ENCODE measurements at places on chromosomes 6 and 20.

GRCh38 chr20:31843288-31843687, 2.1 kb downstream of the FOXS1 start:
- DNase-seq = no peak

GRCh38 chr20:32995802-32996201, 8.4 kb downstream of the SUN5 start:
- DNase-seq = no peak

DNA sequence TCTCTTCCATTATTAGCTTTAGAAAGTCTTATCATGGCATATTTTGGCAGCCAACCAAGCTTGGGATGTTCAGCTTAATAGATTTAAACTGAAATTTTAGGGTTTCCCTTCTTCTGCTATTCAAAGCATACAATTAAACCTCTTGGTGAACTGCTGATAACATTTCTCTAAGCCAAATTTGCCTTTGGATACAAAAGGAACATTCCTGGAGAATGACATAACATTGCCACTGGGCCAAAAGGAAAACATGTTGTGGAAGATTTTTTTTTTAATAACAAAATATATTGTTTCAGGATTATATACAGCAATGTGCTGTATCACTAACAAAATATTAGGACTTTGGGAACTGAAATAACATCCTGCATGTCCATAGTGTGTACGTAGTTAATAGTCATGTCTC, 215.1 kb upstream of the TBX18 start:
- DNase-seq = no peak

DNA sequence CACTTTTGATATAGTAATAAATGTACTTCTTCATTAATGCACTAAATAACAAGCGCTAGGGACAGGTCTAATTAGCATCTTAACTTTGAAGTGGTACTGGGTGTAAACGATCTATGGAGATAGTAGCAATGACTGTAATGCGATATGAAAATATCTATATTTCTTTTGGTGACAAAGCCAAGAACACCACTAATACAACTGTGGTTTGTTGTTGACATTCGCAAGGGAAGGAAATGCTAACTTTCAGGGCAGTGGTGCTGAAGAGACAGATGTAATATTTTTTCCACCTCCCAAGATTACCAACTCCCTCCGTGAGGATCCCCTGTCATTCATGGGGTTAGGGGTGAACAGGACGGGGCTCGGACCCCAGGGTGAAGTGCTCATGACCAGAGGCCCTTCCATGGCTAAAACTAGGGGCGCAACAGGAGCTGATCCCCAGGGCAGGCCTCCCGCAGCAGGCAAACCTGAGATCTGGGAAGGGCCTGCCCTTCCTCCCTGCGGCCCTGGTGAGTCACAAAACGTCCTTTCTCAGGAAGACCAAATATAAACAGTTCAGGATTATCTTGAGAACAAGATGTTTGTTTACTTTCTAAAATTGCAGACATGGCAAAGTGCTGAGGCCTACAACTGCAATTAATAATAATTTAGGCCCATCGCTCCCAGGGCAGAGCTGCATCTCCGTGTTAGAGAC, 65.0 kb upstream of the TOX2 start:
- DNase-seq = no peak

DNA sequence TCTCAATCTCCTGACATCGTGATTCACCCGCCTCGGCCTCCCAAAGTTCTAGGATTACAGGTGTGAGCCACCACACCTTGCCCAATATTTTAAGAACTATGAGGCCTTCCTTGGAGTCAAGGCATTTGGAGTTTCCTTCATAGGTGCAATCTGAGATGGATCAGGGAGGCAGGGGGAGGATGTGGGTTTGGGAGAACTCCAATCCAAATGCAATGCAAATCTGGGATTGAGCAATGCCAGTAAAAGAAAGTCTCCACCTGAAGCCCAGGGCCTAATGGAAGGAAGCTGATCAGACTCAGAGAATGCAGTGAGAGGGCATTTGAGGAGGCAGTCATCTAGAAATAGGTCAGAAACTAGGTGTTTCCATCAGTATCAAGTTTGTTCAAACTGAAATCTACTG, 21.2 kb downstream of the RSPH3 start:
- DNase-seq = no peak

GRCh38 chr6:39287601-39288000, 26.6 kb downstream of the KCNK17 start:
- no peak for DNase-seq

DNA sequence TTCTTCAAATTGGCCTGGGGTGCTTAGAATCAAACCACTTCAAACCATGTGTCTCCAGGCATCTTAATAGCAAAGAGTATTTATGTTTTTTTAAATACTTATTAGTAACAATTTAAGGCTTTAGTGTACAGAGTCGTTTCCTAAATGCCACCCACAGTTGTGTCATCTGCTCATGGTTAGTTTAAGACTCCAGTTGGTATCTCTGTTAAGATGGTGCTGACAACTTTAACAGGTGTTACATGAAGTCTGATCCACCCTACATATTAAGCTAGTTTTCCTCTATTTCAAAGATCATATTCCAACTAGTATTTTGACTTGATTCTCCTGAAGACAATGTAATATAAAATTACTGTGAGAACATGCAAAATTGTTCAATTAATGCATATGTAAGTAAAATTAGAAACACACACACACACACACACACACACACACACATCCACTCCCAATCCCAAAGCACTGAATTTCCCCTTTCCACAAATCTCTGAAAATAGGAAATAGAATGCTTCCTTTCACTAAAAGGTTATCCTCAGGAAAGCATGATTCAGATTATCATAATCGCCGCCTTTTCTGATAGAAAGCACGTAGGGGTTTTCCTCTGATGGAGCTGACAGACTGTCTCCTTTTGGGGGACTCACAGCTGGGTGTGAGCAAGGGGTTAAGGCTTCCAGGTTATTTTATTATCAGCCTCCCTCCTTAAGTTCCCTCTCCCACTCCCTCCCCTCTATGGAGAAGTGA, 10.5 kb downstream of the CNKSR3 start:
- no peak for DNase-seq

- no peak for DNase-seq
These were observed 189.8 kb downstream of the ZDHHC14 start for GRCh38 chr6:157570752-157571151.

DNA sequence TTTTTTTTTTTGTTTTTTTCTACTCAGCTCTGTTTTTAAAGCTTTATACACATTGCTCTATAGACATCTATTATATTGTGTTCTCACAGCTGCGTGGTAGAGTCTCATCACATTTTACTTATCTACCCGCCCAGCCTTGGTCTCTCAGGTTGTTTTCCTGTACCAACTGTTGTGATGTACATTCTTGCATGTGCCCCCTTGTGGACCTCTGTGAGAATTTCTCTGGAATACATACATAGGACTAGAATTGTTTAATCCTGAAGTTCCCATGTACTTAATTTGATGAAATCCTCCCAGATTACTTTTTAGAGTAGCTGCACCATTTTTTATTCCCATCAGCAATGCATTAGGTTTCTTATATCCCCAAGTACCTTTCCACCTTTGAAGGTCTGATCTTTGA, 40.4 kb upstream of the TINAG start:
- DNase-seq = no peak

- no peak for DNase-seq
These were observed 630 bp downstream of the PPP1R3G start for GRCh38 chr6:5085648-5086293.

DNA sequence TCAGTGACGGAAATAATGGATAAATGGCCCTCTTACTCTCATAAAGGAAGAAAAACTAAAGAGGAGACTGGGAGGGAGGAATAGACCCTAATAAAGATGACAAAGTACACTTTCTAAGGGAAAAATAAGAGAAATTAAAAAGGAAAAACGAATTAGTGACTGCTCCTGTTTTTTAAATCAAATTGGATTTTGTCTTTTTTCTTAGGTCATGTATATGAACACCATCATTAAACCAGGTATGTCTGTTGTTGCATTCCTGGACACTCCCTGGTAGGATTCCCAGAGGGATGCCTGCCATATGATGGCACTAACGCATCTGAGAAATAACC, 59.4 kb upstream of the BTN3A2 start:
- no peak for DNase-seq

DNA sequence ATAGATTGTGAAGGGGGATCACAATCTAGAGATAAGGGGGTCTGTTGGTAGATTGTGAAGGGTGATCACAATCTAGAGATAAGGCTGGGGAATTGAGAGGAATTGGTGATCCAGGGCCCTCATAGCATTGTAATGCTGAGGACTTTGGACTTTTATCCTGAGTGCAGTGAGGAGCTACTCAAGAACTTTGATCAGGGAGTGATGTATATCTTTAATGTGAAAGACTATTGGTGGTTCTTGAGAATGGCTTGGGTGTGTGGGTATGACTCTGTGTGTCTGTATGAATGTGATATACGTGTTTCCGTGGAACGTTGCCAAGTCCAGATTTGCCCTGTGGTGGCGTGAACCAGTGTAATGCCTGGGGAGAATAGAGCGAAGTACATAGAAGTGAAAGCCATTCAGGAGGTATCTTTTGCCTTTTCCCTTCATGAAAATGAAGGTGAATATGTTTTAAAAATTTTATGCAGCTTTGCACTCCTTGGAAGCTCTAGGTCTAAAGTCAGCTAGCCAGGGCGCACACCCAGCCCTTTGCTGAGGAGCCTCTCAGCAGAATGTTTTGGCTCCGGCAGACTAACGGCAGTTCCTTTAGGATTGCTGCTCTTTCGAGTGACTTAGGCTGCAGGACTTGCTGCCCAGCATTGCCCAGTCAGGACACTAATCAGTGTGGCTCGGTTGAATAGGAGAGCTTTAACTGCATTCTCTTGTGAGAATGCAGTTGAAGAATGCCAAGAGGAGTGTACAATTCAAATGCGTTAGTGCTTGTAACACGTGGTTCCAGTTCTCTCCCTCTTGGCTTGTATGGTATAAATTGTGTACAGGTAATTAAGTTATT, 3.5 kb downstream of the ZFAND3 start:
- DNase-seq = no peak

DNA sequence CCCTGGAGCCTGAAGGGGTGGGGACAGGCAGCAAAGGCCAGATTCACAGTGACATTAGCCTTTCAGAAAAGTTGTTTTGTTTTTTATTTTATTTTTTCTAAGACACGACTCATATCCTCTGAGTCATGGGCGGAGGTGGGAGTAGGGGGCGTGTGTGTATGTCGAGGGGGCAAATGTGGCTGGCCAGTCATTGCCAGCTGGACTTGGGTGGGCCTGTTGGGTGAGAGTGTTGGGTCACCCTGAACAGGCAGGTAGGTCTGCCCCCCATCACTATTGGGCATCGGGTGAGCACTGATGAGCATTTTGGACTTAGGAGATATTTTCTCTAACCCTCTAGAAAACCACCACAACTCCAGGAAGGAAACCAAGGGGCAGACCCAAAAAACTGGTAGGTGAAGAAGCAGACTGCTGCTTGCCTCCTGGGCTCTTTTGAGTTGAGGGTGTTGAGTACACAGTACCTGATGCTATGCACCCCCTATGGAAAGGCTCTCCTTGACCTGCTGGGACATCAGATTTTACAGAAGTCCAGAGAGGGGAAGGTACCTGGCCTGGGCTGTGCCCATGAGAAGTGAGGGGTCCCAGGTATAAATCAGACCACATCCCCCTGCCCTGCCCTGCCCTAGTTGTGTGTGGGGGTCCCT, 5.6 kb downstream of the SMIM29 start:
- DNase-seq = no peak

GRCh38 chr20:8262721-8263120, 130.7 kb downstream of the PLCB1 start:
- no peak for DNase-seq

GRCh38 chr20:46967646-46968045, 73.0 kb downstream of the EYA2 start:
- no peak for DNase-seq

GRCh38 chr6:44415873-44416502, 28.5 kb downstream of the CDC5L start:
- no peak for DNase-seq

GRCh38 chr6:3466488-3467219, 9.8 kb upstream of the SLC22A23 start:
- DNase-seq = no peak

- DNase-seq = no peak
These were observed 3.0 kb downstream of the CEP250 start for GRCh38 chr20:35458388-35458787.

DNA sequence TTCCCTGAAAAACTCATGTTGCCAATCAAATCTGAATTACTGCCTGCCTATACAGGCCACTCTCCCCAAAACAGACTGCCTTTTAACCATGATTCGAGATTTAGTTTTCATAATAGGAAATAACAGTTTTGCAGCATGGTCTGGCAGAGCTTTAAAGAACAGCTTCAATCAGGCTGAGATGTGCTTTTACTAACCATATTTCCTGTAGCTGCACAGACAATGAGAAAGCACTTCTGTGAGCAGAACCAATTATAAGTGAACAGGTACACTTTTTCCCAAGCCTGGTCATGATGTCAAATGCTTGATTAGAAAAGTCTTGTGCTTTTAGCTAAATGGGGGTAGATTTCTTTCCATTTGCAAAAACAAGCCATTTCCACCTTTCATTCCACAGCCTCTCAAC, 108.2 kb downstream of the THEMIS start:
- DNase-seq = no peak

- DNase-seq = no peak
These were observed 98.1 kb upstream of the AKAP12 start for GRCh38 chr6:151141685-151142084.

DNA sequence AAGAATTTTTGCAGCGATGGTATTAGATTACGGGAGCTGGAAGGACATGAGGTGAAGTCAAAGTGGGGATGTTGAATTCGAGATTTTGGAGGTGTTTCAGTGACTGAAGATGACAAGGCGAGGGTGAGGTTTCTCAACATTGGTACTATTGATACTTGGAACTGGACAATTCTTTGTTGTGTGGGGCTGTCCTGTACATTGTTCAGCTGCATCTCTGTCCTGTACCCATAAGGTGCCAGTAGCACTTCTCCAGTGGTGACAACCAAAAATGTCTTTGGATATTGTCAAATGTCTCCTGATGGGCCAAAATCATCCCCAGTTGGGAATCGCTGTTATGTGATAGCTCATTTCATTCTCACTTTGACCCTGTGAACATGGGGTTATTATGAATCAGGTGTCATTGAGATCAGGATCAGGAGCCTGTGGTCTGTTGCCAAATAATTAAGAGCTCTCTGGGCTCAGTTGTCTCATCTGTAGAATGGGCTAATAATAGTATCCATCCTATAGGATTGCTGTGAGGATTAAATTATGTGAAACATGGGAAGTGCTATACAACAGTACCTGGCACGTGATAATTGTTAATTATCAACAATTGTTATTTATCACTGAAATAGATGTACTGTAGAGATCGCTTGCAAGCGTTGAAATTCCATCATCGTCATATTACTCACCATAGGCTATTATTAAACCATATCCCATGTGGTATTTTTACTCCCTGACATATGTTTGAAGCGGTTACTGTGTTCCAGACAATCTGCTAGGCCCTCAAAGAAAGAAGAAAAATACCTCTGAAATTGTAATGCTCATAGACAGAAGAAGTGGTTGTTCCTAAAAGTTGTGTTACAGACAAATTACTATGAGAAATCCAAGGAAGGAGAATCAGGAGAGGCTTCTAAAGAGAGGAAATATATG, 48.5 kb upstream of the TTPAL start:
- no peak for DNase-seq

GRCh38 chr6:143807103-143807772, 35.9 kb upstream of the LTV1 start:
- no peak for DNase-seq

GRCh38 chr6:149169761-149170511, 147.6 kb upstream of the TAB2 start:
- no peak for DNase-seq

- no peak for DNase-seq
These were observed 388.7 kb downstream of the ARHGAP18 start for GRCh38 chr6:129321303-129321702.
